ENCODE measurements at places on chromosomes 2 and 18.
A peak's percentile ranks its signal among the peaks of the same experiment; 100 is the strongest.

DNA sequence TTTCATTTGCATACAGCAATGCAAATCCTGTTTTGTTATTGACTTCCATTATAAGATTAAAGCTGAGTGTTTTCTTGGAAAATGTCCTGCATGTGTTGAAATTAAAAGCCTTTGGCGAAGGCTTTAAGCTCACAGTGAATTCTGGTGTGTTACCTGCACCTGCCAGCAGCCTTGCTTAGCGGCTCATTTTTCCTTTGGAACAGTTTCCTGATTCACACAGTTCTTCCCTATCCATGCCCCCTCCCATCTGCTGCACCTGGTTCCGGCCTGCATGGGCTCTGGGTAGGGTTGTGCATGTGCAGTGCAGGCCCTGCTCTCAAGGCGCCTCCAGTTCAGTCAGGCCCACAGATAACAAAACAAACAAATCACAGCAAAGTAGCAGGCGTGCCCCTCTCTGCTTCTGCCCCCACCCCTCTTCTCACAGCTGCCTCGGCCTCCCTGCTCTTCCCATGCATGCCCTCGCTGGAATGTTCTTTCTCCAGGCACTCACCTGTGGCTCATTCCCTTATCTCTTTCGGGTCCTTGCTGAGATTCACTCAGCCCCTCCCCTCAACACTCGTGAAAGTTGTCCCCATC is 15.8 kb downstream of the MTCL1 start:
- DNase-seq = no peak

DNA sequence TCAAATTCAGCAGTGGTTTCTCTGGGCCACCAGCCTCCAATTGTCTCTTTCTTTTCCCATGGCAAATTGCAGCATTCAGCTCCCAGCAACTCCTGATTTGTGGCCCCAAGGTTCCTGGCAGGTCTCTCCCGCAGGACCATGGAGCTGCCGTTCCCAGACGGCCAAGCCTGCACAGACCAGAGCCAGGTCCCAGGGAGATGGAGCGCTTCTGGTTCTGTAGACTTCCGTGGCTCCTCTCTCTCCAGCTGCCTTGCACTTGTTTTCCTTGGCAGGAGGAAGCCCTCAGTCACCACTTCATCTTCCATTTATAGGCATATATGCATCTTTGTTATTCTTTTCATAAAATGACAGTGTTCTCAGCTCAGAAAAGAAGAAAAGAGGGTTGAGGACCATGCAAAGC is 21.7 kb downstream of the TNP1 start:
- DNase-seq = no peak

GRCh38 chr2:15765686-15766302 is 174.1 kb downstream of the DDX1 start:
- no peak for DNase-seq

DNA sequence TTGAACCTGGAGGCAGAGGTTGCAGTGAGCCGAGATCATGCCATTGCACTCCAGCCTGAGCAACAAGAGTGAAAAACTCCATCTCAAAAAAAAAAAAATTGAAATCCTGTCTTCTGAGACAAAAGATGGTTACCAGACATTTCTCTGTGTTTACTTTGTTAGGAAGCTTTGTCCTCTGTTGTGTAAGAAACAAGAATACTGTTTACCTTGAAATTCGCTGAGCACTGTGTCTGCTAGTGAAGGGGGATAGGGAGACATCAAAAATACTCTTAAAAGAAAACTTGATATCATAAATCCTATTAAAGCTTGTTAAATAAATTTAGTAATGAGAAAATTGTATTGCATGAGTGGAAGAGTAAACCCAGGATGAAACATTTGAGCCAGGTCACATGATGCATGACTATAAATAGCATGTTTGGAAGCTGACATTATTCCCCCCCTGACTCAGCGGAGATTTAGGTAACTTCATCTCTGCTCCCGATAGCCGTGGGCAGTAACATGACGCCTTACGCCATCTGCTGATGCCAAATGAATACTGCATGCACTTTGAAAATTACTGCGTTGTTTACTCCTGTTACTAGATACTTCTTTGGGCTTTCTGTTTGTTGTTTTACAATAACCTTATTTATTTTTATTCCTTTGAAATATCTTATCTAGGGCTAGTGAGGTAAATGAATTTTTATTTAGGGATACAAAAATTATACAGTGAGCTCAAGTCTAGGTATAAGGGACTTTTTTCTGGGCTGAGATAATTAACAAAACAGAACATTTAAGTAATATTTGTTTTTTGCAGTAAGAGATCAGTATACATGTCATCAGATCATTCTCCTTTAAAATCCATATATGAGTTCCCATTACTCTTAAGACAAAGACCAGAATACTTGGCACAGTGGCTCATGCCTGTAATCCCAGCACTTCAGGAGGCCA is 134.9 kb downstream of the MAP3K20 start:
- peak; percentile 50 for DNase-seq

- DNase-seq = no peak
Measured at GRCh38 chr2:235908826-235909225, 259.4 kb downstream of the GBX2 start.

DNA sequence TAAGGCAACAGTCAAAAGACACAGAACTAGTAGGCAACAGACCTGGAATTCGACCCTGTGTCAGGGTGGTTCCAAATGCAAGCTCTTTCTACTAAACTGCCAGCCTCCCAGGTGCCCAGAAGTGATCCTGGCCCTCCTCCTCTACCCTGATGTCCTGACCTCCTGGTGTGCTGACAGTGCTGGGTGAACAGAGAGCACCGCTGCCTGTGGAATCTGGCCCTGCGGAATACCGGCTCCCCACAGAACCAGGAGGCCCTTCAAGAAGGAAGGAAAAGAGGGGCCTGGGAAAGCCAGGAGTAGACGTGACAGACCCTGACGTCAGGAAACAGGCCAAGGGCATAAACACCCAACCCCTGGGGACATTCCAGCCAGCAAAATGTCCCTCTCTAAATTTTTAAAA is 120.3 kb downstream of the NOL10 start:
- no peak for DNase-seq

GRCh38 chr18:48194591-48195181 is 214.5 kb downstream of the ZBTB7C start:
- no peak for DNase-seq

- no peak for DNase-seq
Measured at GRCh38 chr2:219997341-219997851, 370.0 kb downstream of the SLC4A3 start.

- no peak for DNase-seq
Measured at GRCh38 chr18:79384834-79385233, 10.9 kb upstream of the NFATC1 start.
